Foreskin fibroblast (primary cell): ENCODE measurements at places on chromosomes 1 and 21.

GRCh38 chr1:212702672-212703071 lies 3.0 kb upstream of the BATF3 start:
- no peak for DNase-seq

- no peak for DNase-seq
These were observed 13.2 kb downstream of the C21orf91 start for GRCh38 chr21:17805966-17806365.

GRCh38 chr1:233627823-233628222 lies 13.9 kb downstream of the KCNK1 start:
- no peak for DNase-seq

DNA sequence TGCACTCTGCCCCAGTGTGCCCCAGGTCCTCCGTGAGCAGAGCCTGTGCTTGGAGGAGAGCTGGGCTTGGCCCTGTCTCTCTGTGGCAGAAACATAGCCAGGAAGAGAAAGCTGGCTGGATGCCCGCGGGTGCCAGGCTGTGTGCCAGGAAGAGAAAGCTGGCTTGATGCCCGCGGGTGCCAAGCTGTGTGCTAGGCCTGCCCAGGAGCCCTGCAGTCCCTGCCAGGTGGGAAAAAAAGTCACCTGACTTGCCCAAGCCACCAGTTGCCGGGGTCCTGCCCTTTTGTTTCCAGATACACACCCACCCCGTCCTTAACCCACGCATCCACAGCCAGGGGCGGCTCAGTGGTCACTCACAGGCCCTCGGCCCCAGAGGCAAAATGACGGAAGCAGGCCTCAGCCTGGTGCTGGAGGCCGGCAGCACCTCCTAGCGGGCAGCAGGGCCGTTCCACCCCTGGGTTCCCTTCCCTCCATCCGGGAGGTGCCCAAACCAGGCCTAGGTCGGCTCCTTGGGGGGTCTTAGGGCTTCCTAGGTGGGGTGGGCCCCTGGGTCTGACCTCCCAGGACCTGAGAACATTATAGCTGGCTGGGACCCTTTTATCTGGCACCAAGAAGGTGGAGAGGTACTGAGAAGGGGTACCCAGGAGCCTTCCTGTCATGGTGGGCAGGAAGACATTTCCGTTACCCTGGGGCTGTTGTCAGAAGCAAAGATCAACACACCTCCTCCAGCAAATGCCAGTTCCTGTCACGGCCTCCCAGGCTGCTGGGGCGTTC lies 9.1 kb downstream of the ITGB2 start:
- DNase-seq: no peak

DNA sequence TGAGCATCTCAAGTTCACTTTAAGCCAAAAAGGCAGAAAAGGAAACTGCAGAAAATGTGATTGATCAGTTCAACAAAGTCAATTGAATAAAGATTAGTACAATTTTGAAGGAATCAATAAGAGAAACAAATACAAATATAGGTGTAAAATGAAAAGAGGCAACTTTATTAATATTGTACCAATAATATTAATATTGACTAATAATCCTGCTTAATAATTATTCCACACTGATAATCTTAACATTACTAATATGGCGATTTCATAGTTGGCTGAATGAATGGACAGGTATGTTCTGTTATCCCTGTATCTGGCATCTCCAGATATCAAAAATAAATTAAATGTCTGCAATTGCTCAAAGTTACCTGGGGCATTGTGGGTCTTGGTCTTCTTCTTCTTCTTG lies 61.8 kb downstream of the PRKAB2 start:
- no peak for DNase-seq
